Uterus (tissue), 4 donors: ENCODE measurements at places on chromosomes 2 and 18. TPM values are rescaled to one million over a fixed set of nuclear protein-coding genes. Genes with fewer than 3 reads are reported as not detected.
A peak's percentile ranks its signal among the peaks of the same experiment; 100 is the strongest.

Gene IL1RL2
- not detected for total RNA-seq

- H3K27ac ChIP-seq, result no peak overlapping the region
- no peaks in the 10 kb centered on the region for H3K4me1 ChIP-seq
Observed at GRCh38 chr2:194545978-194546377, 1111.0 kb upstream of the SLC39A10 start.

DNA sequence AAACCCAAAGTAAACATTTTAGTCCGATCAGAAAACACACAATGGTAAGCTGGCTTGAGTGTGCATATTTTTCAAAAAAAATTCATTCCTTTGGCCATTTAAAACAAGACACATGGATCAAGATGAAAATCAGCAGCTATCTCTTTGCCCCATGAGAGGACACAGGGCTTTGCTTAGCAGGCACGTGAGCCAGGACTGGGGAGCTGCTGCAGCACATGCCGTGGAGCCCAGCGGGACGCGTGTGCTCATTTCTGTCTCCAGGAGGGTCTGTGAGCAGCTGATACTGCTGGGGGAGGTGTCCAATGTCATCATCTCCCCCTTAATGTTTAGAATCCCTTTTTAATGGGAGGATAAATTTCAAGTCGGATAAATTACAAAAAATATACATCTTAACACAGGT lies 49.8 kb upstream of the CNGA3 start:
- no peak overlapping the region for H3K4me3 ChIP-seq
- no peaks in the 10 kb centered on the region for H3K36me3 ChIP-seq
- no peak overlapping the region for H3K27ac ChIP-seq
- no peak for DNase-seq

DNA sequence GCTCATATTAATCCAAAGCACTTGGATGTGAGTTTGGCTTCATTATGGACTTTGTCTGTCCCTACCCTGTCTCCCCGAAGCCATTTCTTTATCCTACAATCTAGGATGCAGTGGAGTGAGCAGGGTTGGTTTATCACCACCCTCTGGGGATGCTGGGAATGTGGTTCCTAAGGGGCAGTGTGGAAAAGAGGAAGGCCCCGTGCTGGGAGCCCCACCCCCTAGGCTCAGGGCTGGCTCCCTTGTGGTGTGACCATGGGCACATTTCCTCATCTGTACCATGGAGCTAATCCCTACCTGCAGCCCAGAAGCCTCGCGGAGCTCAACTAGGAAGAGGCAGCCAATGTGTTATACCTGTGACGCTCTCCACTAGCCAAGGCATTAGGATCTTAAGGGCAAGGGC lies 92.5 kb downstream of the TGOLN2 start:
- H3K4me3 ChIP-seq, result no peak overlapping the region
- no peak overlapping the region for H3K27ac ChIP-seq
- no peaks in the 10 kb centered on the region for H3K36me3 ChIP-seq
- H3K4me1 ChIP-seq, result no peaks in the 10 kb centered on the region
- no peak for DNase-seq
- no peaks in the 10 kb centered on the region for H3K27me3 ChIP-seq

DNA sequence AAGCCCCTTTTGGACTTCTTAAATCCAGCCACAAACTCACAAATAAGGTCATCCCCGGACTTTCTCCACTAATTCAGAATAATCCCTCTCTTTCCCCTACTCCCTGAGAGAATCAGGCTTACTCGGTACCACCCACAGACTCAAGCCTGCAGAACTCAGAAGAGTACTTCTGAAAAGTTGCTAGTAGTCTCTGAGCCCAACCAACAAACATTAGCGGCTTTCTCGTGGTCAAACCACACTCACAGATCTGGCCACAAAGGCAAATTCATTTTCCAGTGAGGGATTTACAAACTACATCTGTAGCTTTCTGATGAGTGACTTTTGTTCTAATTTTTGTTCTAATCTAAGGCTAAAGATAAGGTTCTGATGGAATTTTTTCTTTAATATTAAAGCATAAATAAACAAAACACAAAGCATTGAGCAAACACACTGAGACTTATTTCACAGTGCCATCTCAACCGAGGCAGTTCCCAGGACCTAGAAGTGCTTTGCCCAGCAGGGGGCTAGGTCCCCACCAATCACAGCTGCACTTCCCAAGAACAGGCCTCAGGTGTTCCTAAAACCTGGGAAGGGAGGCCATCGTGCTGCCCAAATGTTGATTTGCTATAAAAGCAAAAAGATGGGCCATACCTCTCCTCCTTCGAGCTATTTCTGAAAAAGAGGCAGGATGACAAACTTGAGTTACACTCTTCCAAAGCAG lies 110.7 kb downstream of the COLEC12 start:
- no peak for DNase-seq
- H3K27me3 ChIP-seq, result no peaks in the 10 kb centered on the region
- H3K4me1 ChIP-seq, result no peaks in the 10 kb centered on the region
- H3K27ac ChIP-seq, result no peak overlapping the region
- H3K4me3 ChIP-seq, result no peak overlapping the region
- no peaks in the 10 kb centered on the region for H3K36me3 ChIP-seq

DNA sequence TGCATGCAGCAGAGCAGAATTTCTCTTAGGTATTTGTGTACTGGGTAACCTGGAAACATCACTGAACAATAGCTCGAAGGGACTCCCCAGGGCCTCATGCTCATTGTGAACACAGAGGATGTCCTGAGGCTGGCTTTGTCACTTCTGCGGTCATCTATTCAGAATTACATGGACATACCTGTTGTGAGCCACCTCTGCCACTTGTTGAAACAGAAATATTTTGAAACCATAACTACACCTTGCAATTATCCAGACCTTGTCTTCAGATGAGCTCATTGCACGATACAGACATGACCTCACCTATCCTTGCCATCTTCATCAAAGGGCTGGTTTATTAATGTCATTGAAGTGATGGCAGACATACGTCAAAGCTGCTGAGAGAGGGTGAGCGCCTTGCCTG lies 23.4 kb upstream of the CREG2 start:
- no peaks in the 10 kb centered on the region for H3K4me1 ChIP-seq
- no peak for DNase-seq
- H3K36me3 ChIP-seq, result no peaks in the 10 kb centered on the region
- no peak overlapping the region for H3K27ac ChIP-seq
- H3K4me3 ChIP-seq, result no peak overlapping the region
- H3K27me3 ChIP-seq, result no peaks in the 10 kb centered on the region

DNA sequence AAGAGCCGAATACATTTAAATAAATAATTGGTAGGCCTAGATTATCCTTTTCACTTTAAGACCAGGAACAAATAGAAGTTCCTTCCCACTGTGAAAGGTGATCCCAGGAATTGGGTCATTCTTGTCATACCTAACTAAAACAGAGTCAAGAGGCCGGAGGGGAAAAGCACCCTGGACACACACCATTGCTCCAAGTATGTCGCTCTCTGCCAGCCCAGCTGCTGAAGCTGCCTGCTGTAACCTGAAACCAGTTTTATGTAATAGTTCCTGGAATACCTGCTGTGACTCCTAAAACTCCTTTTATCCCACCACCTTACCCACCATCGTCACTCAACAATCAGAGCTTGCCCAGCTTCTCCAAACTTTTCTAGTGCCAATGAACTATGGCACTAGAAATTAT lies 217.1 kb downstream of the PTPRM start:
- no peaks in the 10 kb centered on the region for H3K36me3 ChIP-seq
- H3K4me1 ChIP-seq, result no peaks in the 10 kb centered on the region
- no peak overlapping the region for H3K27ac ChIP-seq
- H3K4me3 ChIP-seq, result no peak overlapping the region
- H3K27me3 ChIP-seq, result no peaks in the 10 kb centered on the region

Gene GPR148
- not detected for total RNA-seq

DNA sequence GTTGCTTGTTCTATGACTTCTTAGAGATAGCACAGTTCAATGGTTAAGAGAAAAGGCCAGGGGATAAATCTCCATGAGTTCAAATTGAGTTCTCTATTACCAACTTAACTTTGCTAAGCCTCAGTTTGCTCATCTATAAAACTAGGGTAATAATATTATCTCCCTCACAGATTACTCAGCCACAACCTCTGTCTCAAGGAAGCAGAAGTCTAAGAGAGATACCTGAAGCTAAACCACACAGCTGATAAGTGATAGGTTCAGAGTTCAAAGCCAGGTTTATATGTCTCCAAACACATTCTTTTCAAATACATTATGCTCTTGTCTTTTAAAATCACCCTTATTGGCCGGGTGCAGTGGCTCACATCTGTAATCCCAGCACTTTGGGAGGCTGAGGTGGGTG lies 287.7 kb downstream of the NBAS start:
- no peak overlapping the region for H3K27ac ChIP-seq
- no peak for DNase-seq
- H3K36me3 ChIP-seq, result no peaks in the 10 kb centered on the region
- H3K27me3 ChIP-seq, result no peaks in the 10 kb centered on the region

DNA sequence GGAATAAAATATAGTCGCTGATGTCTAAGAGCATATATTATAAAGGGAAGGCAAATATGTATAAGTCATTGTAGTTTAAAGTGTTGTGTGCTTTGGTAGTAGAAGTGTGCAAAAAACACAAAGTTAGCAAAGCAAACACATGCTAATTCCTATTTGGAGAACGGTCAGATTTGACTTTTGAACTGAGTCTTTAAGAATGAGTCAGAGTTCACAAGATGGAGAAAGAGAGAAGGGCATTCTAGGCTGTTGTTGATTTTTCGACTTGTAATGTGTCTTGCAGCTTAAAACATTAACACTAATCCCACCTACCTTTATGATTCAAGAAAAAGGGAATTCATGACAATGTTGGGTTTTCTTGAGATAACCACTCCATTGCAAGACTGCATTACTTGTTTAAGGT lies 98.1 kb downstream of the CRIM1 start:
- H3K27ac ChIP-seq, result no peak overlapping the region
- no peaks in the 10 kb centered on the region for H3K27me3 ChIP-seq
- peaks cover 26% of the 10 kb centered on the region for H3K4me1 ChIP-seq
- no peak for DNase-seq
- no peaks in the 10 kb centered on the region for H3K36me3 ChIP-seq
- H3K4me3 ChIP-seq, result no peak overlapping the region

DNA sequence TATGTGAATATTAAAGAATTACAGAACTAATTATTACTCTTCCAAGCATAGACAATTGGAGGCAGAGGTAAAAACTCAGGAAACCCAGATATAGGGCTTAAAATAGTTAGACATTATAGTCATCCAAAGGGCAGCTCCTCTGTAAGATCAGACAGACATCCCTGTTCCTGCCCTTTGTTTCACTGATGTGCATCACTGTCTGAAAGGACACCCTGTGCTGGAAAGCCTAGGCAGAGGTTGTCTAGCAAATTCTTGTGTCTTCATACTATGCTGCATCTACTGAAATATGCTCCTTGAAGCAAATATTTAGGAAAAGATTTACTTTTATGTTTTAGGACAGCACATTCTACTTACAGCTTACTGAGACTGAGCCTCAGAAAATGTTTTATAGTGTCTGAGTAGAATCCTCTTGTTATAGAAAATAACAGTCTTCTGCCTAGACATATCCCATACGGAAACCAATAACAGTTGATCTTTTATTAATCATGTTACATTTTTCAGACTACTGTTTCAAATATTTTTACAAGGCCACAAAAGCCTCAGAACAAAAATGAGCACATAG lies 977.3 kb upstream of the CDH2 start:
- H3K4me1 ChIP-seq, result no peaks in the 10 kb centered on the region
- no peak for DNase-seq
- no peak overlapping the region for H3K4me3 ChIP-seq
- no peak overlapping the region for H3K27ac ChIP-seq

Gene SPOPL
- total RNA-seq, result 40.6 TPM

GRCh38 chr2:159151198-159152127 lies 135.0 kb downstream of the WDSUB1 start:
- no peak overlapping the region for H3K4me3 ChIP-seq
- no peak overlapping the region for H3K27ac ChIP-seq
- no peak for DNase-seq

- no peaks in the 10 kb centered on the region for H3K27me3 ChIP-seq
- H3K4me1 ChIP-seq, result no peaks in the 10 kb centered on the region
- no peak overlapping the region for H3K4me3 ChIP-seq
- H3K36me3 ChIP-seq, result no peaks in the 10 kb centered on the region
- no peak for DNase-seq
Observed at GRCh38 chr2:235609321-235609720, 115.5 kb downstream of the AGAP1 start.

- H3K4me3 ChIP-seq, result no peak overlapping the region
- H3K27me3 ChIP-seq, result no peaks in the 10 kb centered on the region
- no peaks in the 10 kb centered on the region for H3K36me3 ChIP-seq
- H3K27ac ChIP-seq, result no peak overlapping the region
Observed at GRCh38 chr2:240936106-240936505, 30.0 kb downstream of the CROCC2 start.

DNA sequence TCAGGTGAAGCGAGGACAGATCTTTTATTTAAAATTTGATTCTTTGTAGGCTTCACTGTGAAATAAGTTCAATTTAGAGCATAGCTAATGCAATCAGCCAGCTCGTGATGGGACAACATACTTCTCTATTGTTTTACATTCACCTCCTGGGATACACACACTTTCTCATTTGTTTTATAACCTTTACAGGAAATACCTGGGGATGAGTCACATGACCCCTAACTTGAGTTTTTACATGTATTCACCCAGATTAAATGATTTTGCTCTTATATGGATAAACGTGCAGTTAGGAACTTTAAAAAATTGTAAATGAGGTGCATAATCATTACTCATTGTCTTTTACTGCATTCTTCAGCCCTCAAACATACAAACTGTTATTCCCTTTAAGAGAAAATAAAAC lies 152.1 kb downstream of the NEDD4L start:
- peak overlapping the region; percentile 56 for H3K27ac ChIP-seq
- H3K4me1 ChIP-seq, result no peaks in the 10 kb centered on the region
- no peaks in the 10 kb centered on the region for H3K36me3 ChIP-seq
- no peak for DNase-seq
- H3K27me3 ChIP-seq, result no peaks in the 10 kb centered on the region

GRCh38 chr2:201414099-201415023 lies 36.9 kb downstream of the TRAK2 start:
- H3K27ac ChIP-seq, result peak overlapping the region; percentile 37
- no peak for DNase-seq
- H3K27me3 ChIP-seq, result no peaks in the 10 kb centered on the region
- no peaks in the 10 kb centered on the region for H3K4me1 ChIP-seq
- H3K36me3 ChIP-seq, result no peaks in the 10 kb centered on the region

Gene RAPGEF4
- 16.1 TPM for total RNA-seq

DNA sequence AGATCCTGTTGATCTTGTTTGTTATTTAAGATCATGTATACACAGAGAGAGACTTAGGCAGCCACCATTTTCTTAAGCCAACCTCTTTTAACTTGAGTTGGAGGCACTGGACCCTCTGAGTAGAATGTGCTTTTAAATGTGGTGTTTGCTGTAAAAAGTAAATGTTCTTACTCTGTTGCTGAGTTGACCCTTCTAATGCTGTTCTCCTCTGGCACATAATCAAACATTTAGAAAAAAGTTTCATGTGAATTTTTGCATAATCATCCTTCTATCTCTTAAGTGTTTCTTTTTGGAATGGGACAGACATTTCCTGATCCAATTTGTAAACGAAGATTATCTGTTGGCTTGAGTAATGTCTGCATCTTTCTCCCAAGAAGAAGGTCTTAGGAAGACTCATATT lies 255.1 kb upstream of the ETAA1 start:
- no peak for DNase-seq
- H3K36me3 ChIP-seq, result no peaks in the 10 kb centered on the region
- no peak overlapping the region for H3K27ac ChIP-seq
- no peaks in the 10 kb centered on the region for H3K27me3 ChIP-seq
- no peak overlapping the region for H3K4me3 ChIP-seq
- no peaks in the 10 kb centered on the region for H3K4me1 ChIP-seq

Gene QPCT
- 46.9 TPM for total RNA-seq
